ENCODE measurements at places on chromosomes 7 and 10. TPM values are rescaled to one million over a fixed set of nuclear protein-coding genes. Genes with fewer than 3 reads are reported as not detected.

NUDT5 gene
- 9.2 TPM for total RNA-seq

NEUROG3 gene
- not detected for total RNA-seq

CACNB2 gene
- total RNA-seq, result 55.9 TPM

DNA sequence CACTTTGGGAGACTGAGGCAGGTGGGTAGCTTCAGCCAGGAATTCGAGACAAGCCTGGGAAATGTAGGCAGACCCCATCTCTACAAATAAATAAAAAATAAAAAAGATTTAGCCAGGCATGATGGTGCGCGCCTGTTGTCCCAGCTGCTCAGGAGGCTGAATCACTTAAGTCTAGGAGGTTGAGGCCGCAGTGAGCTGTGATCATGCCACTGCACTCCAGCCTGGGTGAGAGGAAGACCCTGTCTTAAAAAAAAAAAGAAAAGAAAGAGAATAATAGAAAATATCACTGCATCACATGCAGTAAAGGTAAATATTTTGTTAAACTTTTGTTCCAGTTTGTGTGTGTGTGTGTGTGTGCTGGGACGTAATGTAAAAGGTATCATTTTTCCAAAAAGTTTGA lies 3.0 kb downstream of the STRIP2 start:
- DNase-seq, result no peak

TSPAN15 gene
- 8.3 TPM for total RNA-seq

YAE1 gene
- total RNA-seq, result 15.9 TPM

DNA sequence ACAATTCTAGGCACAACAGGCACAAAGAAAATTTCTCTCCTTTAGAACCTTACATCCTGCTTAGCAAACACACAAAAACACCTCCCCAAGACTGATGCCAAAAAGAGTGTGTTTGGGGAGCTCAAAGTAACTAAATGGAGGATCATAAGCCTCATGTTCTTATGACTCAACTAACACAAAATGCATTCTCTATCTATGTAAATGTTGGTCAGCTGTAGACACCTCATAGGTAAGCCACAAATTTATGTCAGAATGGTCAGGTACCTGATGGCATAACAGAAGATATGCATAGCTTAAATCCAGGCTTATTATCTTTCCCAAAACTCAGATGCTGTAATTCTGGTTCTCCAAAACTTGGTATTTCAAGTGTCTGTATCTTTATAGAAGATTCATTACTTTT lies 315.1 kb downstream of the C7orf25 start:
- DNase-seq, result no peak

DNA sequence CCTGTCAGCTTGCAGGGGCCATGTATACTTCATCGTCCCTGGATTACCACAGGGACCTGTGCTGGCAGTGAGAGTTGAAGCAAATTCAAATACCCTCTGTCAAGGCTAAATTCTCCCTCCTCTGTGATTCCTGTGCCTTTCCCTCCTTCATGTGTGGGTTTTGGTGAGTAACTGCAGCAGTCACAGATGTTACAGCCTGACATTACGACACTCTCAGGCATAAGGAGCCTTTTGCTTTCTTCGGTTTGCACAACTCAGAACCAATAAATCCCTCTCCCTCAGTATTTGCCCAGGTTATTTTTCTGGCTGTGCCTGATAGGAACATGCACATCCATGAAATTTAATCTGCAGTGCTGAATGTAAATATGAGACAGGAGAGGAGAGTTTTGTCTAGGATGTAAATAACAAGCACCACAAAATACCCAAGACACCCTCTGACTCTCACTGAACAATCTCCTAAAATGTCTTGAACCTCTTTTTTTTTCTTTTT lies 997.2 kb upstream of the GHITM start:
- DNase-seq, result no peak

DNA sequence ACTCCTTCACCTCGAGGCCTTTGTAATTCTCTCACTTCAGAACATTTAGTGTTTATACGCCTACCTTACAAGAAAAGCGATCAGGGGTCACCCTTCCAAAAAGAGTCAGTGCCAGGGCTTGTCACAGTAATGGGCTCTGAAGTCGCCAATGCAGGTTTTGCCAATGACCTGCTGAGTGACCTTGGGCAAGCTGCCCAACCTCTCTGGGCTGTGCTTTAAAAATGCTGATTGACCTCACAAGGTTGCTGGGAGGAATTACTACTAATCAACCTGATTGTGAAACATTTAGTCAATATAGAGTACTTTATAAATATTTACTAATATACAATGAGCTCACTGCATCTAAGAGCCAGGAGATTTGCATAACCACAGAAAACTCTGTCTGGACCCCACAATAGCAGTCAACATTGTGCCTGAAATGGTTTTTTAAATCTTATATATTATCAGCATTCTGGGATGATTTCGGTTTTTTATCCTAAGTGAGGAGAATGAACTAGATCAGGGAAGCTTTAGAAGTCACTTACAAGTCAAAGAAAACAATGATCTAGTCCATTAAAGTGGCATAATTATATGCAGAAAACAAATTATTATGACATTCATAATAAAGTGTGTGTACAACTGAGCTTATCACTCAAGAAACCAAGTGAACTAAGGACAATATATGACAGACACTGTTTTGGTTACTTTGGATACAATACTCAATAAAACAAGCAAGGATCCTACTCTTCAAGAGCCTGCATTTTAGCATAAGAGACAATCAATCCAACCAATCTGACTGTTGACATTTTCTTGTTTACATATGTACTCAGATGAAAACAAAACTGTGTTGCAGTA lies 290.5 kb downstream of the SORCS1 start:
- no peak for DNase-seq

GRCh38 chr7:134823400-134823799 lies 44.0 kb downstream of the CALD1 start:
- DNase-seq, result no peak

DNA sequence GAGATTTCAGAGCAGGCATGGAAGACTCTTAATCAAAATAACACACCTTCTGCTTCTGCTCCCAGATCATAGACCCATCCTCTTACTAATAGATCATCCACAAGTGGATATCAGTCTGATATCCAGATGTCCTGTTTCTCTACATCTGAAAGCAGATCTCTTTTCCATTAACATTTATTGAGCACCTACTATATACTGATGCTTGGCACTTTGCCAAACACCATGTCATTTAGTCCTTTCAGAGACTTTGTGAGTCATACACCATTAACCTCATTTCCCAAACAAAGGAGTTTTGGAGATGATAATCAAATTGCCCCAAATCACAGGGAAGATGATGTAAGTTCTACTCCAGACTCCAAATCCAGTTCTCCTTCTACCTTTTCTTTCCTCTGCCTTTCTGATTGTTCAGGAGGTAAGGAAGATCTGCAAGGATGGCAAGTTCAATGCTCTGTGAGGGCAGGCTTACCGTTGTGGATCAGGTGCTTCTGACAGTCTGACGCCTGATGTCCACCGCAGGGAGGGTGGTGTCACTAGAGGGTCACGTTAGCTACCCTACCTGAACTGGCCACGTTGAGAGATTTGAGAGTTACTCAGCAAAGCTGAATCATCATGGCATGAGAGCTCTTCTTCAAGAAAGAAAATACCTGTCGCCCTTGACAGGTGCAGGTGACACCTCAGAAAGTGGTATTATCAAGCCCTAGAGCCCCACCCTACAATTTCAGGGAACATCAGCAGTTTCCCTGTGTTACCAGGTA lies 269.6 kb upstream of the ZMIZ1 start:
- DNase-seq, result no peak

- DNase-seq, result no peak
These were observed 795.6 kb downstream of the PHTF2 start for GRCh38 chr7:78594156-78594555.

DNA sequence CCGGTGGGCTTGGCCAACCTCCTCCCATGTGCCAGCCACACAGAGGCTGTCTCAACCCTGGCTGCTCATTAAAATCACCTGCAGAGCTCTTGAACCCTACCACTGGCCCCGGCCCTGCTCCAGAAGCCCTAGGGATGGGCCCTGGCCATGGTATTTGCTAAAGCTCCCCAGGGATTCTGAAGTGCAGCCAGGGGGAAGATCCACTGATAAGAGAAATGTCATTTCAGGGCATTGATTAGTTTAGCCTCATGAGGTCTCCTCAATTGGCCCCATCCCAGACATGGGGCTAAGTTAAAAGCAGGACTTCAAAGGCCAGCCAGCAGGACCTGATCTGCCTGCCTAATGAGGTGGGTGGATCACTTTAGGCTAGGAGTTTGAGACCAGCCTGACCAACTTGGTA lies 65.2 kb downstream of the ABRAXAS2 start:
- no peak for DNase-seq

DNA sequence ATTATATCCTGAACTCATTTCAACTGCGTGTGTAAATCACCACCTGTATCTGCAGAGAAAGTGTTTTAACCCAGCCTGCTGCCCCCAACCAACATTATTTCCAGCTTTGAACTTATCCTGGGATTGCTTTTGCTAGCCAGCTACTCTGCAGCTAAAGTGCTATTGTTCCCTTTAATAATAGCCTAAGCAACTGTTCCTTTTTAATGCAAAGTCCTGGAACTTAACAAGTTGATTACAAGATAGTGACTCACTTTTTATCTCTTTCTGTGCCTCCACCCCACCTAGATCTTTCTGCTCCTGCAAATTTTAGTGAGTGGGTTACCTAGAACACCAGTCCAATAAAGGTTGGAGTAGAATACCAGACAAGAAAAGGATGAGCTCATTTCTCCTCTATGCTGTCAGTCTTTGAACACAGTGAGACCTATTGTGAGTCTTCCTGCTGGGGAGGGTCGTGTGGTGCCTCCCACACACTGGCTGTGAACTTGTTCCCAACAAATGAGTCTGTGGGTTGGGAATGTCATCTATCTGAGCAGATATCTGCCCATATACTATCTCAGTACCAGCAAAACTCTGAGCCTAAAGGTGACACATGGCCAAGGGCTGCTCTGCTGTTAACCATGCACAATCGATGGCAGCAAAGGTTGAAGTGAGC lies 137.7 kb downstream of the FAM204A start:
- DNase-seq, result no peak

DNA sequence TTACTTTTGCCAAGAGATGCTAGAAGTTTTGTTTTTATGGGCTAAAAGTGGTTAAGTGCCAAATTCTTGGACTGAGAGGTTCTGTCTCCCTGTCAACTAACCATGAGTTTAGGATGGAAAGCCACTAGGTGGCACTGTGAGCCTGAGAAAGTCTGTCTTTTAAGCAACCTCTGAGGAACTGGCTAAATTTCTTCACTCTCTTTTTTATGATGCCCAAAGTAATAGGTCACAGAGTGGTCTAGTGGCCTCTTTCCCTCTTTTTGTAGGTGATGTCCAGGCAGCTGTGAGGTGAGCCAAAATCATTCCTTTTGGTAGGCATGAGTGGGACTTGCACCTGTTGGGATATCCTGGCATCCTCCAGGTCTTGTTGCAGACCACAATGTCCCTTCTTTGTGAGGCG lies 56.8 kb downstream of the SND1 start:
- peak; percentile 35 for DNase-seq
